ENCODE measurements at places on chromosomes 1 and 21. TPM values are rescaled to one million over a fixed set of nuclear protein-coding genes. Genes with fewer than 3 reads are reported as not detected.

Gene ADAM30
- not detected for total RNA-seq

Gene HOOK1
- total RNA-seq: 13.6 TPM

Gene RSPH1
- 0.19 TPM for total RNA-seq

Gene ROR1
- not detected for total RNA-seq

Gene CFHR1
- total RNA-seq: not detected

Gene NUP210L
- 0.14 TPM for total RNA-seq

Gene HMGCS2
- total RNA-seq: not detected

Gene C8A
- total RNA-seq: not detected

Gene TRIM17
- total RNA-seq: 6.2 TPM

Gene CCDC27
- not detected for total RNA-seq

Gene ZC3H12A
- total RNA-seq: 46.1 TPM

Gene HES5
- 0.49 TPM for total RNA-seq

Gene SIPA1L2
- total RNA-seq: 5.9 TPM

Gene HCRTR1
- total RNA-seq: not detected

Gene PCSK9
- total RNA-seq: not detected

Gene C1orf56
- 3.1 TPM for total RNA-seq

Gene TEX38
- not detected for total RNA-seq

Gene HAO2
- total RNA-seq: not detected

Gene TMCO1
- 57.3 TPM for total RNA-seq
